ENCODE measurements at places on chromosomes 13 and 19. TPM values are rescaled to one million over a fixed set of nuclear protein-coding genes. Genes with fewer than 3 reads are reported as not detected.

DNA sequence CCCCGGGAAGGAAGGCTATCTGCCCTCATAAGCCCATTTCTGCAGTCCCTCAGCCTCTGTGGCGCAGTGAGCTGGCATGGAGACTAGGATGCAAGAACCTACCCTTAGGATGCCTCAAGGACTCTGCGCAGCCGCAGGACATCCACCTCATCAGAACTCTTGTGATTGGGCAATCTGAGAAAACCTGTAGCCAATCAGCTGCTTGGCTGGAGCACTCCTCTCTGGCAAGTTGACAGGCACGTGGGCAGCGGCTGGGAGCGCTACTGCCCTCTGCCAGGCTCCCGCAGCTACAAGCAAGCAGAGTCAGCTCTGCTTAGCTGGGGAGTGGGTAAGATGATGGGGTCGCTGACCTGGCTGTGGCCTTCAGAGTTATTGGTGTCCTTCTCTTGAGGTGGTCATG is 1.5 kb upstream of the ECSIT start:
- DNase-seq: no peak

Gene PLPPR3
- total RNA-seq: 7.5 TPM

Gene PRRG2
- total RNA-seq: 1.6 TPM

DNA sequence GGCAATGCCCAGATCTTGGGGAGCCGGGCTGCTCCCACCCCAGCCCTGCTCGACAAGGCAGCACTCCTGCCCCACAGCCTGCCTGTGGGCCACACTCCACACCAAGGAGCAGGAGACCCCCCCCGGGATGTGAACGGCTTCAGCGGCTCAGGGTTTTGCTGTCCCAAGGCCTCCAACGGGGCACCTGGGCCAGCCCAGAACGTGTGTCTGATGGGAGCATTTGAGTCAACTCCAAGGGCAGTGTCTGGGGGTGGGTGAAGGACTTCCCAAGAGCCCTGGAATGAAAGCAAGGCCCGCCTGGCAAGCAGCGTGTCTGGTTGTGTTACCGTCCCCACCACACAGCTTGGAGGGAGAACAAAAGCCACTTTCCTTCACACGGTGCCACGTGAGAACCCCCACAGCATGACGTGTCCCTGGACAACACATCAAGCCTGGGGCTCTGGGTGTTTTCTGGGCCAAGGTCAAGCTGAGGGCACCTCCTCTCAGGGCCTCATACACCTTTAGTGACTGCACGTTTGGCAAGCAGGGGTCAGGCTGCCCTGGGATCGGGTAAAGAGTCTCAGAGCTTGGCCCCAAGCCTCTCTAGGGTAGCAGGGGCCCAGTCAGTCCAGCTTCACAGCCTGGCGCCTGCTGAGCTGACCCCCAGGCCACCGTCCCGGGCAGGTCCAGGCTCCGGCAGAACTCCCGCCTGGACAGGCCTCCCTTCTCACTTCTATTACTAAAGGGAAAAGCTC is 6.0 kb downstream of the C13orf46 start:
- DNase-seq: no peak

DNA sequence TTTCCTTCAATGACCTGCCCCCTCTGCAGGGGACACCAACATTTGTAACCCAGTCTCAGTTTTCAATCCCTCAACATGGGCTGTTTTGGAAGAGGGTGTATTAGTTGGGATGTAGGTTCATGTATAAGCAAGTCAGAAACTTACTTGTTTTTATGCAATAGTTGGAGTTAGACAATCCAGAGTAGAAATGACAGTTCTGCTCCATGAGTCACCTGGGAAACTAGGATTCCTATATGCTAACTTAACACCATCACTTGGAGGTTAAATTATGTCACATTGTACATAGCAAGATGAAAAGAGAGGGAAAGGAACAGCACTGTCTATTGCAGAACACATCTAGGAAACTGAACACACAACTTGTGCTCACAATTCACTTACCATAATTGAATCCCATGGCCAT is 436.4 kb downstream of the RFC3 start:
- no peak for DNase-seq

DNA sequence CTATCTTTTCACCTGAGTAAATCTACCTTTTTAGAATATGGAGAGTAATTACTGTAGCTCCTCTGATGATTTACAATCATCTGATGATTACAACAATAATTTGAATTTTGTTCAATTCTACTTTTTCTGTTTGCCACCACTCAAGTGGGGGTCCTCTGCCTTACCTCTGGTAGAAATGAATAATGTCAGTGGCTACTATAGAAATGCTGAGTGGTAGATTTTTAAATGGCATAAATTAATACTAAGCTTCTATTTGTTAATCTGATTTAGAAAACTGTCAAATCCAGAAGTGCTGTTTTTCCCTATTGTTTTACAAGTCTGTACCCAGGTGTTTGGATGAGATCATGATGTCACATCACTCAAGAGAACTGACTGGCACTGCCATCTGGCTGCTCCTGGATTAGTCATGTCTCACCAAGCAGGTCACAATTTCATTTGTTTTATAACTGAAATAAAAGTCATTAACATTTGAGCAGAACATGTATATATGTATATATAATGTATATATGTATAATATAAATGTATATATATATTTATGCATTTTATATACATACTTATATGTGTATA is 494.8 kb downstream of the TBC1D4 start:
- no peak for DNase-seq

DNA sequence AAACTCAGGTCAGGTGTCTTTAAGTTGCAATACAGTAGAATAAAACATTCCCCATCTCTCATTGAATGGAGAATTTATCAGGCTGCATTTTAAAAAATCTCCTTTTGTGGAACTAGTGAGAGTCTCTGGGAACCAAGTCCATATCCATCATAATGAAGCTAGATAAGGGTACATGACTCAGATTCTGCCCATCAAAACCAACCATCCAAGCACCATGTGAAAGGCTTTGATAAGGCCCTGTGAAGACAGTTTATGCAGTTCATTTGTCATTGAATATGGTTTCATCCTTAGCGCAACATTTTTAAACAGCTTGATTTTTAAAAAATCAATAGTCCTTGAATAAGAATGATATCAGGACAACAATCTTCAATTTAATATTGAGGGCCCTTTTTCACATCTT is 56.3 kb upstream of the DIAPH3 start:
- no peak for DNase-seq

GRCh38 chr13:79937771-79938216 is 403.1 kb downstream of the SPRY2 start:
- no peak for DNase-seq

GRCh38 chr19:30094756-30095140 is 152.7 kb downstream of the URI1 start:
- DNase-seq: no peak

- no peak for DNase-seq
These were observed 630 bp downstream of the RAP2A start for GRCh38 chr13:97434397-97435201.

Gene ZNF91
- total RNA-seq: 18.4 TPM

GRCh38 chr13:20363603-20364002 is 131.5 kb upstream of the GJB6 start:
- DNase-seq: no peak

DNA sequence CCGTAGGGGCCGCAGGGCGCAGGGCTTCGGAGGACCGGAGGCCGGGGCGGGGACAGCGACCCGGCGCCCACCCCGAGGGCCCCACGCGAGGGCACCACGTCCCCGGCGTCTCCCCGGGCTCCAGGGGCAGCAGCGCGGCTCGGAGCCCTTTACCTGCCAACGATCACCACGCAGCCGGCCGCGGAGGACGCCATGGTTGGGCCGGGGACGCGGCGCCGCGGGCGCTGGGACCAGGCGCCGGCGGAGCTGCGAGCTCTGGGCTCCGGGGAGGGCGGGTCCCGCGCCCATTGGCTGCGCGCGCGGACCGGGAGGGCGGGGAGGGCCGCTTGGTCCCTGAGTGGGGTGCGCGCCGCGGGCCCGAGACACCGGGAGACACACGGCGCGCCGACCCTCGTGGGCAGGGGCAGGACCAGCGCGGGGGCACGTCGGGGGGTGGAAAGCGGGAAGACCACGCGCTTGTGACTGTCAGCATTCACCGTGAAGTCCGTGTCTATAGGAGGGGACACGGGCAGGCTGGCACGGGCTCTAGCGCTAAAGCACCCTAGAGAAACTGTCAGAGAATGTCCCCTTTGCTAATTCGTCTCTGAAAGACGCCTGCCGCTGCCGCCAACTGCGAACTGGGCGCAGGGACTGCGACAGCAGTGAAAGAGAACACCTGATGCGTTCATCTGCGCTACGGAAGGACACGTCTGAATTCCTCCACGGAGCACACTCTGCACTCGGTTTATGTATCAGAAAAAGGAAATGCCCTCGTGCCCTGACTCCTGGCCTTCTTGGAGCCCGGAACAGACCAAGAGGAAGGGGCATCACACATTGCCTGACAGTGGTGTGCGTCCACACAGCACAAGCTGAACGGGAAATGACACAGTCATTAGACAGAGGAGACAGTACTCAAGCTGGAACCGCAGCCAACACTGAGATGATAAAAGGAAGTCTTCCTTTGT is at the start of gene CRYL1:
Gene CRYL1 (minus strand): TSS at position 257 of the 944 bp plus-strand sequence. CDS start 63 bp downstream, at position 194.
- no peak for DNase-seq

DNA sequence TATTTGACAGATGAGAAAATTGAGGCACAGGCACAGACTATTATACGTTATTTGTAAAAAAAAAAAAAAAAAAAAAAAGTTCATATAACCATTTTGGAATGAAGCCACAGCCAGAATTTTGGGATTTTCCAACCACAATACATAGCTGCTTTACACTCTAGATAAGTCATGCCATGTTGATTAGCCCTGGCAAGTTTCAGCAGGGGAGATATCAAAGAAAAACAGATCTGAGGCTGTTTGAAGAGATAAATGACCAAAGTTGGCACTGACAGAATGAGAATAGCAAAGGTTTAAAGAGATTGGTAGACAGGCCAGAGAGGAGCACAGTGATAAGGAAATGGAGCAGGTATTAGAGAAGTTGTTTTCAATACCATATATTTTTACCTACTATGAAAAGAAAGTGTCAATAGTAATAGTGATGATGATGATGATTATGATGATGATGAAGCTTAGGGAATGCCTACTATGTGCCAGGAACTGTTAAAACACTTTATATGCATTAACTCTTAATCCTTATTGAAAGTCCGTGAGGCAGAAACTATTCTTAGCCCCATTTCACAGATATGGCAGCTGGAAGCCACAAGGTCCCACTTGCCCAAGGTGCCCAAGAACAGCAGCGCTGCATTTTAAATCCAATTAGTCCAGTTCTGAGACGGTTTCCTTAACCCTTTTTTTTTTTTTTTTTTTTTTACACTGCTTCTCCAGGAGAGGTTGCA is 105.5 kb downstream of the MBNL2 start:
- no peak for DNase-seq

- DNase-seq: no peak
These were observed 169.3 kb downstream of the COL4A1 start for GRCh38 chr13:110137680-110138009.

DNA sequence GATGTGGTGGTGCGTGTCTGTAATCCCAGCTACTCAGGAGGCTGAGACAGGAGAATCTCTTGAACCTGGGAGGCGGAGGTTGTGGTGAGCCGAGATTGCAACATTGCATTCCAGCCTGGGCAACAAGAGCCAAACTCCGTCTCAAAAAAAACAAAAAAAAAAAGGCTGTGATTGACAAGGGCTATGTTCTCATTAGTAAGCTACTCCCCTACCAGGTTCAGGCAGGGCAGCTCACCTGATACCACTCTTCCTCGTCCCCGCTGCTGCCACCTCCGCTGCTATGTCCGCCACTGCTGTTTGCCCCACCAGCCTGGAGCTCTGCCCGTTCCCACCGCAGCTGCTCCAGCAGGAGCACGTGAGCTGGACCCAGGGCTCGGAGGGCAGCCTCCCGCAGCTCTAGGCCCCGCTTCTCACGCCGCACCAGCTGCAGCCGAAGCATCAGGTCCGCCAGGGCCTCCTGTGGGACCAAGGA is 9.4 kb downstream of the USHBP1 start:
- no peak for DNase-seq

Gene NFKBIB
- total RNA-seq: 36.9 TPM

Gene TDRD12
- total RNA-seq: 0.29 TPM

DNA sequence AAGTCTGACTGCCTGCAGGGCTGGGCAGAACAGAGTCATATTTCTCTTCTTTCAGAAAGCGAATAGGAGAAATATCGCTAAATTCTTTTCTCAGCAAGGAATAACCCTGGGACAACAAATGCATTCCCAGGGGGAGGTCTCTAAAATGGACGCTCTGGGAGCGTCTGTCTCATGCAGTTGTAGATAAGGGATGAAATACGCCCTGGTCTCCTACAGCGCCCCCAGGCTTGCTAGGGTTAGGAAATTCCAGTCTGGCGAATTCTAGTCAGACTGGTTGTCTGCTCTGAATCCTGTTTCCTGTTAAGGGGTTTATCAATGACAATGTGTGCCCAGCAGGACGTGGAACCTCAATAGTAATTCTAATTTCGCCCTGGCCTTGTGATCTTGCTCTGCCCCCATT is 1214.1 kb downstream of the DIAPH3 start:
- DNase-seq: no peak

Gene ELSPBP1
- not detected for total RNA-seq

Gene DNAAF3
- total RNA-seq: 1.6 TPM

DNA sequence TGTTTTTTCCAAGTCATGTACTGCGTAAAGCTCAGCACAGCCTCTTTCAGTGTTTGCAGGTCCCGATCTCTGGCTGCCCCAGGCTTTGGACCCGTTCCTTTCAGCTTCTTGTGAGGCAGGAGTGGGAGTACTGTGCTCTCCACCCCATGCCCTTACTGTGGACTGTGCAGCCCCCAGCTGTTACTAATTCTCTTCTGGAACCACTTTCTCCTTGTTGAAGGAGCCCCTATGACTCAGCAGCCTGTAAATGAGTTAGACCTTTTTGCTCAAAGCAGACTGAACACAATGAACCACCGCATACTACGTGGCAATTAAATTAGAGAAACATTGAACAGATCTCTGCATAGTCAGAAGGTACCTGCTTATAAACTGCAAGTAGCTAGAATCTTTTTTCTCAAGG is 39.0 kb downstream of the SERTM1 start:
- DNase-seq: no peak

Gene ADGRE1
- not detected for total RNA-seq

DNA sequence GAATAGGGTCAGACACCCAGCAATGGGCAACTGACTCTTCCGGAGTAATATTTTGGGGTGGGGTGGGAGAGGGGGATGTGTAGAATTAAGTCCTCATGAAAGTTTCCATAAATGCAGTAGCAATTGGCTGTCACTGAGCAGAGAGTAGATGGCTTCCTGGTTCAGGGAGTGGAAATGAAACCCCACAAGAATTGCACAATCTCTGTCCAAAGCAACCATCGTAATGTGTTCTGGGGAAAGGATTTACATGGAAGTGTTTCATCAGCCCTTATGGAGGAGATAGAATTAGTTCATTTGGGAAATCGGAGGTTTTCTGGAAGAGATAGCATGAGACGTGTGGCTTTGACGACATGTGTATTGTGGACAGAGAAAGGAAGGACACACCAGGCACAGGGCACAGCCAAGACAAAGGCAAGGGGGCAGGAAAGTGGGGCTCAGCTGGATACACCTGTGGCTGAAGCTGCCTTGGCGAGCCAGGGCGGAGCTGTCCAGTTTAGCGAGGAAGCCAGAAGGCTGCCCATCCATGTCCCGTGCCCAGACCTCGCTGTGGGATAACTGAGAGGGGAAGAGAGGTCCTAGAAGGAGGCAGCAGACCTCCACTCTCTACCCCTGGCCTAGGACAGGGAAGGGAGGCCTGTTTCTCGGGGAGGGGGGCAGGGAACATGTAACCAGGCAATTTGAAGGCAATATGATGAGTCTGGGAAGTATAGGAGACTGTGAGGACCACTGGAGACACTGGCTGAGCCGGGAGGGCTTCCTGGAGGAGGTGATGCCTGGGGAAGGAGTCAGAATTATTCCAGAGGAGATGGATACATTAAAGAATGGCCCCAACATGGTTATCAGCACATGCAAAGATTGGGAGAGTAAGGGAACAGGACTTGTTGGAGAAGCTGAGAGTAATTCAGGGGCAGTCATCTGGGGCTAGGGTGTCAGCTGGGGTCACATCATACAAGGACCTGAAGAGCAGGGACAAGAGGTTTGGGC is 2.6 kb upstream of the CLEC4G start:
- DNase-seq: no peak
